GM23338 (cell line): ENCODE measurements at places on chromosomes 4 and X. TPM values are rescaled to one million over a fixed set of nuclear protein-coding genes. Genes with fewer than 3 reads are reported as not detected.

THAP9 gene
- total RNA-seq: 22.3 and 24.5 TPM in 2 replicates

EPHA5 gene
- total RNA-seq: 0.12 and 0.24 TPM in 2 replicates

PLAC8 gene
- total RNA-seq: 0.83 and 1.9 TPM in 2 replicates

VCX3B gene
- total RNA-seq: 0.23 TPM in 1 of 2 replicates, not detected in the other

TMEM47 gene
- 56.7 and 59.7 TPM in 2 replicates for total RNA-seq

SMR3B gene
- not detected in 2 replicates for total RNA-seq

PFKFB1 gene
- not detected in 2 replicates for total RNA-seq

PLXNB3 gene
- 3.2 and 4.1 TPM in 2 replicates for total RNA-seq
